ENCODE measurements at places on chromosomes 11 and 22. TPM values are rescaled to one million over a fixed set of nuclear protein-coding genes. Genes with fewer than 3 reads are reported as not detected.

Gene OR52N1
- total RNA-seq, result not detected

Gene HBE1
- 0.42 TPM for total RNA-seq

Gene MMP3
- 0.36 TPM for total RNA-seq

Gene IFITM10
- total RNA-seq, result 0.11 TPM

Gene PES1
- 162 TPM for total RNA-seq

Gene SLC29A2
- 0.48 TPM for total RNA-seq

Gene MYOD1
- not detected for total RNA-seq

Gene USH1C
- total RNA-seq, result not detected

Gene RFPL1
- not detected for total RNA-seq

Gene YPEL1
- 1.9 TPM for total RNA-seq

Gene DBX1
- total RNA-seq, result not detected

Gene GALR3
- total RNA-seq, result not detected

Gene SLC22A6
- total RNA-seq, result not detected

Gene MUC15
- total RNA-seq, result 0.36 TPM

All from Daoy (cell line).